ENCODE measurements at places on chromosomes 6 and 20. TPM values are rescaled to one million over a fixed set of nuclear protein-coding genes. Genes with fewer than 3 reads are reported as not detected.

DNA sequence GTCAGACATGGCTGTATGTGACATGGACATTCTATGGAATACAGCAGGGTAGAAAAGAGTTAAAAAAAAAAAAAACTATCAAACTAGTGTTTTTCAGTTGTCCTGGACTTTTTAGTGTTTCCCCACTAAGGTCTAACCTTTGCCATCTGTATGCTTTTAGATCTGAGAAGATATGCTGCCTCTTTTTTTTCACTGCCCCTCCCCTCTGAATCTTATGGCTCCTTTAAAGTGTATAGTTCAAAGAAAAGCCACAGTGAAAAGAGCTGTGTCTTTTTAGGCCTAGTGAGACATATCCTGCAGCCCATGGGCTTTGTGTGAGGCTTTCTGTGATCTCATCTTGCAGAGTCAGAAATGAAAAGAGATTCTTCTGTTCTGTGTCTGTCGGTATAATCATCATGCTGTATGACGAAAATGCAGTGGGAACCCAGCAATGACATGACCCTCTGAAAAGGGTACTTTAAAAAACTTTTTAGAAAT is 29.3 kb downstream of the ADGRG6 start:
- DNase-seq: no peak

- DNase-seq: no peak
Measured at GRCh38 chr6:73569121-73569520, 48.3 kb upstream of the EEF1A1 start.

- DNase-seq: no peak
Measured at GRCh38 chr20:58313396-58313795, 3.9 kb downstream of the RAB22A start.

- no peak for DNase-seq
Measured at GRCh38 chr20:33071198-33071597, 8.2 kb upstream of the BPIFB4 start.

DNA sequence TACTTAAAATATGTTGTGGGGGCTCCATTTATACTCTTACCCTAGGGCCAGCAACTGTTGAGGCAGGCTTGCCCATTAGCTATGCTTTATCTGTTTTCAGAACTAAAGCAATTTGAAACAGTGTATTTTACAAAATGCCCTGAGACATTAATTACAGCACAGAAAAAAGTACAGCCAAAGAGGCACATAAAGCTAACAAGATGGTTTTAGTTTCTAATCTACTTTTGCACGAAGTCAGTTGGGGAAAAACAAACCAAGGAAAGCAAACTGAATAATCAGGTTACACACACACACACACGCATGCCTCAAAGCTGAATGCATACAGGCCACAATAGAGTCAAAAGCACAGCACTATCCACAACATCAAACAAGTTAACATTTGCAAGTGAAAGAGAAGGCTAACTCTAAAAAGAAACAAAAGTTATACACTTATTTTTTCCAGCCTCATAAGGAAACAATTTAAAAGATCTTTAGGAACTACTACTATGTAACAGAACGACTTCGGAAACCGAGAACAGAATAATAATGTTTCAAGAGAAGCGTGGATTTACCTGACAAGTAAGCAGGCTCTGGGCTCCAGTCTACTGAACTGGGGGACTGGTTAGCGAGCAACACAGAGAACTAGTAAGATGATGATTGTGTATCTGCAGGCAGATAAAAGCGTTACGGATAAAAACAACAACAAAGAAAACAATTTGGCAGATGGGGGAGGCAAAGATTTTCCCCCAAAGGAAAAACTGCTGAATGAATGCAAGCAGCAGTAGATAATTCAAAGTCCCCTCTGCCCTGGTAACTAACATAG is 1.7 kb downstream of the SYCP2 start:
- no peak for DNase-seq

CUTA gene
- total RNA-seq: 238 TPM

MYLK2 gene
- total RNA-seq: not detected

STX11 gene
- 2.9 TPM for total RNA-seq

GRCh38 chr6:119348096-119348747 is 1.3 kb downstream of the MAN1A1 start:
- peak; percentile 30 for DNase-seq

EYS gene
- total RNA-seq: not detected

- no peak for DNase-seq
Measured at GRCh38 chr6:143877584-143878271, 13.5 kb downstream of the ZC2HC1B start.

DNA sequence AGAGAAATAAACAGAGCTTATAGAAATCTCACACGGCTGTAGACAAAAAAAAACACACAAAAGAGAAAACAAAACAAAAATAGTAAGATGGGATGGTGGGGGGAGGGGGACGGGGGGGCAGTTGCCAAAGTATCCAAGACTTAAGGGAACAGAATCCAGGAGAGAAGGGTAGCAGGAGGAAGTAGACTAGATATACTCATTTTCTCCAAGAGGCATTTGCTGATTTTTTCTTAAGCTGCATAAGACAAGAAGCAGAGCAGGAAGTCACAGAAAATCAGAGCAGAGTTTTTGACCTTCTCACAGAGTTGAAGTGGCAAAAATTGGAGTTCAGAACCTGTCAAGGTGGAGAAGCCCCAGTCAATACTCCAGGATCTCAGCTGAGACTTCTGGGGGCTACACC is 237.7 kb downstream of the HIVEP2 start:
- DNase-seq: no peak

TBC1D22B gene
- total RNA-seq: 15.3 TPM

GRCh38 chr20:967796-968742 is 34.0 kb downstream of the RSPO4 start:
- no peak for DNase-seq

SLC17A2 gene
- not detected for total RNA-seq

- DNase-seq: no peak
Measured at GRCh38 chr6:147793871-147794643, 285.6 kb downstream of the SAMD5 start.
